Breast epithelium (tissue), 4 donors: ENCODE measurements at places on chromosomes 2 and 18. TPM values are rescaled to one million over a fixed set of nuclear protein-coding genes. Genes with fewer than 3 reads are reported as not detected.

Gene MTLN
- total RNA-seq, result 69.9 TPM

Gene UGT1A4
- not detected for total RNA-seq

Gene AQP12A
- not detected for total RNA-seq

Gene CASP10
- total RNA-seq, result 5.7 TPM

- no peak for DNase-seq
Observed at GRCh38 chr18:23321996-23322395, 131.1 kb upstream of the RIOK3 start.

DNA sequence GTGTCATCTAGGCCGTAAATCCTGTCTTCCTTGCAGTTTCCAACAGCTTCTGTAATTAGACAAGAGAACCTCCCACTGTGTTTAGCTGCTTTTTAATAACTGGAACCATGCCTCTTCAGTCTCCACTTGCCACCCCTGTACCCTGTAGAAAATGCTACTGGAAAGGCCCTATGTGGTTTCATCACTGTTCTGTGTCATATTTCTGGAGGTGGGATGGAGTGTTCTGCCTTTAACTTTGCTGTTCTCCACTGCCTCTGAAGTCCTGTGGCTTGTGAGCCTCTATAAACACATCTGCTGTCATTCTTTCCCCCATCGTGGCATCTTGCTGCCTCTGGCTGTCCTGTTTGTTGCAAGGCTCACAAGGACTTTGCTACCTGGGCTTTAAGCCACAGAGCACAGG is 17.9 kb downstream of the MGAT5 start:
- no peak for DNase-seq

GRCh38 chr18:5503740-5504139 is 40.1 kb downstream of the EPB41L3 start:
- DNase-seq, result no peak

GRCh38 chr2:135152361-135152760 is 100.3 kb downstream of the RAB3GAP1 start:
- DNase-seq, result no peak

DNA sequence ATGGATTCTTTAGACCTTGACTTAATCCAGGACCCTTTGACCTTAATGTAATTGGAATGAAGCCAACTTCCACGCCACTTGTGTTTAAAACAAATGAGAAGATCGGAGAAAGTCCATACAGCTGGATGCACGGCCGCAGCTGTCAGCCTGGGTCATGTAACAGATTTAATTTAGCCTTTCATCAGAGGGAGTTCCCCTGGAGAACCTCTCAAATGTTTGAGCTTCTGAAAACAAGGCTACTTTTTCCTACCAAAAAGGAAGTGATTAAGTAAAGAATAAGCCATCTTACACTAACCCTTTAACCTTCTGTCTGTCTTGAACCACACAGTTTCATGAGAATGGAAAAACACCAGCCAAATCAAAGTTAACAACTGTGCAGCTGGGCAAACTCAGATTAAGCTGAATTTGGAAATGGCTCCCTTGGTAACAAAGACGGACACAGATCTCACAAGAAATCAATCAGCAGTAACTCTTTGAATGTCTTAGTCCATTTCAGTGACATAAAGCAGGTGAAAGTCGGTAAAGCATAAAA is 103.6 kb downstream of the DOCK10 start:
- no peak for DNase-seq

- DNase-seq, result no peak
Observed at GRCh38 chr2:241798631-241799521, 10.1 kb upstream of the NEU4 start.
